ENCODE measurements at places on chromosomes 3 and 15. TPM values are rescaled to one million over a fixed set of nuclear protein-coding genes. Genes with fewer than 3 reads are reported as not detected.

GRCh38 chr3:111252779-111253178 is 181.2 kb downstream of the NECTIN3 start:
- H3K4me1 ChIP-seq: no peaks in the 10 kb centered on the region
- no peak overlapping the region for H3K4me3 ChIP-seq
- no peak overlapping the region for H3K27ac ChIP-seq
- H3K36me3 ChIP-seq: no peaks in the 10 kb centered on the region
- no peak for DNase-seq
- no peaks in the 10 kb centered on the region for H3K27me3 ChIP-seq

- no peaks in the 10 kb centered on the region for H3K36me3 ChIP-seq
- no peak for DNase-seq
These were observed 431.2 kb upstream of the RGMA start for GRCh38 chr15:93520206-93520605.

Gene RTP1
- not detected for total RNA-seq

DNA sequence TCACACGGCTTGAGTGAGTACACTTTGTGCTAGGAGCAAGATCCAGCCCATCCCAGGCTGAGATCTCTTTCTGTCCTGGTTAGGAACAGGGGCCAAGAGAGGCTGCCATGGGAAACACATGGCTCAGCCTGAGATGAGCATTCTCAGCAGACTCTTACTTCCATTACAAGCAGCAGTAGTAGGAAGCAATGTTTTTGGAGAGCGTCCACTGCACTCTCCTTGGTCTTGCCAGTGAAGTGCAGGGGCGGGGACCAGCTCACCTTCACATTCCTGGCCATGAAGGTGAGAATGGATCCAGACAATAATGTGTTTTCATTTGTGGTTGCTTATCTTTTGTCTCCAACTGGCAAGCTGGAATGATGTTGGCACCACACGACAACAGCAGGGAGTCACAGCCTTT is 24.7 kb downstream of the ZNF80 start:
- peaks cover 10% of the 10 kb centered on the region for H3K4me1 ChIP-seq
- no peak for DNase-seq
- H3K4me3 ChIP-seq: no peak overlapping the region
- no peak overlapping the region for H3K27ac ChIP-seq
- H3K27me3 ChIP-seq: peaks cover 2% of the 10 kb centered on the region
- no peaks in the 10 kb centered on the region for H3K36me3 ChIP-seq

- H3K27ac ChIP-seq: no peak overlapping the region
- H3K27me3 ChIP-seq: no peaks in the 10 kb centered on the region
- no peaks in the 10 kb centered on the region for H3K36me3 ChIP-seq
- no peak overlapping the region for H3K4me3 ChIP-seq
- H3K4me1 ChIP-seq: no peaks in the 10 kb centered on the region
These were observed 47.1 kb downstream of the ERC2 start for GRCh38 chr3:56421205-56421604.

GRCh38 chr15:93829115-93829870 is 402.1 kb upstream of the MCTP2 start:
- no peak overlapping the region for H3K27ac ChIP-seq
- H3K4me3 ChIP-seq: no peak overlapping the region
- no peaks in the 10 kb centered on the region for H3K4me1 ChIP-seq
- no peaks in the 10 kb centered on the region for H3K36me3 ChIP-seq

Gene ARL8B
- total RNA-seq: 34.4 TPM

- peaks cover 6% of the 10 kb centered on the region for H3K27me3 ChIP-seq
- H3K4me3 ChIP-seq: peak overlapping the region; percentile 48
- peak; percentile 7 for DNase-seq
- peaks cover 11% of the 10 kb centered on the region for H3K4me1 ChIP-seq
These were observed 58.6 kb upstream of the SLC12A8 start for GRCh38 chr3:125271127-125271526.
